Stimulated activated CD4-positive, alpha-beta T cell treated with anti-CD3 and anti-CD28 coated beads, Interleukin-12 subunit alpha, Interleukin-12 subunit beta, amount 100 ng/mL, for 48 hours (primary cell): ENCODE measurements at places on chromosomes 3 and 15.

GRCh38 chr3:7877312-7877711 is 624.3 kb upstream of the LMCD1 start:
- no peak for DNase-seq

DNA sequence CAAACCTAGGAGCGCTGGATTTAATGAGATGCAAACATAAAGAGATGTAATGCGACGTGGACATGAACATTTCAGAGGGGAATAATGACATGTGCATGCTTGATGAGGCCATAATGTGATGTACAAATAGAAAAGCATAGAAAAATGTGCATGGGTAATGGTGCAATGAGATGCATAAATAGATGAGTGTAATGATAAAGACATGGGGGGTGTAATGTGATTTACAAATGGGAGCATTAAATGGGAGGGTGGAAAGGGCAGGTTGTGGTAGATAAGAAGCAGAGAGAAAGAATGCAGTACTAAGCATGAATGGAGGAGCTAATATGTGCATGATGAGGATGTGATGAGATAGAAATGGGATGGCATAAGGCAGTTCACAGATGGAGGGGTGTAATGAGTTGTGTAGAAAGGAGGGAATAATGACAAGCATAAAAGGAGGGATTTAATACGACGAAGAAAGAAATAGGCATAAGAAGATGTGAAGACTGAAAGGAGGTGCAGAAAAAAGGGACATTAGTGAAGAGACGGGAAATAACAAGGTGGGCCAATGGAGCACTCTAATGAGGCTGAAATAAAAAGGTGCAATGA is 137.5 kb upstream of the CCNL1 start:
- no peak for DNase-seq

DNA sequence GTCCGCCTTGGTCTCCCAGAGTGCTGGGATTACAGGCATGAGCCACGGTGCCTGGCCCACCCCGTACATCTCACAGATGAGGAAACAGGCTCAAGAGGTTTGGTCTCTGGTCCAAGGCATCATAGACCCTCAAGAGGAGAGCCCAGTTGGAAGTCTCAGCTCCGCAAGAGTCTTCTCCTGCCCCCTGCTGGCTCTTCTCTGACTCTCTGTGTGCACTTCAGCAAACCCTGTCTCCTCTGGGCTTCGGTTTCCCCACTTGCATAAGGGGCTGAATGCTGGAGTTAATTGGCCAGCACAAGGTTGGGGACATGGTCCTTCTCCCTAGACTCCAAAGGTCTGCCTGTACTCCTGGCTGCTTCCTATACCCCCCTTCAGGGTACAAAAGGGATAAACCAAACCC is 3.9 kb downstream of the MST1R start:
- DNase-seq: no peak

- DNase-seq: no peak
These were observed 20.6 kb upstream of the SPTBN5 start for GRCh38 chr15:41914411-41914810.

- no peak for DNase-seq
These were observed 251.5 kb downstream of the PLCL2 start for GRCh38 chr3:17136136-17136721.

DNA sequence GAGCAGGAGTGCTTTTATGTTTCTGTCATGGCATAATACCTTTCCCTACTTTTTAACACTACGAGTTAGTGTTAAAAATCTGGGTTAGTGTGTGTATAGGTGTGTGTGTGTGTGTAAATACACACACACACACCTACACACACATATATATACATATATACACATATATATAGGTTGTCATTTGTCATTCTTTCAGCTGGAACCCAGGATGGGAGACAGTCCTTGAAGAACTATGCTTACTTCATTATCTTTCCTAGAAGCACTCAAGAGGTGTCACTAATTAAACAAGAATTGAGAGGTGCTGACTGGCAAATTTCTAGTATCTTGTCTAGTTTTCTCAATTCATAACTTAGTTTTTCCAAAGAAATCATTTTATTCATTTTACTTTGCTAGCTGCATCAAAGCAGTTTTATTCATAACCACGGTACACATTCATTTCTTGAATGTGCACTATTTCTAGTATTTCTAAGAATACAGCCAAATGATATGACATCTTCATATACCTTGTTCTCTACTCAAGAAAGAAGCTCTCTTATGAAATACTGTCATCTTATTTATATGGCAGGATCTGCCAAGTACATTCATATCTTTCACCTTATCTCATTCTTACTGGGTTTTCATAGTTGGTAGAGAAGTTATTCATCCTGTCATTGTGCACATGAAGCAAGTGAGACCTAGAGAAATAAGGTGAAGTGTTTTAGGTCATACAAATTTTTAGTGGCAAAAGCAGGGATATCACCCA is 46.6 kb downstream of the ISL2 start:
- DNase-seq: no peak

DNA sequence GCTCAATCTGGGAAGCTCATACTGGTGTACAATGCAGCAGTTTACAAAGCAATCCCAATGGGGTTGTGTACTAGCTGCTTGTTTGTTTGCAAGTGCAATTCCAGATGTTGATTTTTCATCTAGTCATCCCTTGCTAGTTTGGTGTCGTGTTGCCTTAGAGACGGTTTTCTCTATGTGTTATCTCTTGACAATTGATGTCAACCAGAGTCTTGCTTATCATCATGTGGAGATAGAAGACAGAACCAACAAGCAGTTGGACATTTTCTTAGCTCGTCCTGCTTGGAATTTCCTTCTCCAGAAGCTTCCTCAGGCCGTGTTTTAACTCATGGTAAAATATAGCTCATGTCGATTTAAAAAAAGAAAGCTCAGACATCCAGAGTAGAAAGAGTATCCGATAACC is 262.0 kb upstream of the KCNH8 start:
- DNase-seq: no peak

DNA sequence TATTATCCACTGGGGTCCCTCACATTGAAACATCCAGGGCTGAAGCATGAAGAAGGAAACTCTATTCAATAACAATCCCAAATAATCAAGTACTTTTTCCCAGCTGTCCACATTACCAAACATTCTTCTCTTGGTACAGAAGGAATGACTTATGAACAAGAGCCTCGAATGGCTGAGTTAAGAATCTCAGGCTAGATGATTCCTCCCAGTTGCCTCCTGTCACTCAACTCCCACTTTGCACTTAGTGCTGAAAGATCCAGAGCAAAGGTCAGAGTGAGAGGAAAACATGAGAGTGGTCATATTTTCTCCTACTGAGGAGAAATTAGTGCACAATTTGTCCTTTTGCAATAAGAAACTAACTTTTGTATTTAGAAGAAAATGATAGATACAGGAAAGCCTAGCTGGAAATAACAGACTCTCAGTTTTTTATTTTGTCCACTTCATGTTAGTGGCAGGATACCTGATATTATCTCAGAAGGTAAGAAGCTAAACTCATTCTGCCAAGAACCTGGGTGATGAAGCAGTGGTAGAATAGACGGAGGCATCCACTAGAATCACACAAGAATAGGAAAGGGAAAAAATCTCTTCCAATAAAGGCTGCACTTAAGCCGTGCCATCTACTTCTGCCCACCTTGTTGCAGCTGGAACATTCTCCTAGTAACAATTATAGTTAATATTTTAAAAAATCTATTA is 46.2 kb downstream of the GADL1 start:
- no peak for DNase-seq

DNA sequence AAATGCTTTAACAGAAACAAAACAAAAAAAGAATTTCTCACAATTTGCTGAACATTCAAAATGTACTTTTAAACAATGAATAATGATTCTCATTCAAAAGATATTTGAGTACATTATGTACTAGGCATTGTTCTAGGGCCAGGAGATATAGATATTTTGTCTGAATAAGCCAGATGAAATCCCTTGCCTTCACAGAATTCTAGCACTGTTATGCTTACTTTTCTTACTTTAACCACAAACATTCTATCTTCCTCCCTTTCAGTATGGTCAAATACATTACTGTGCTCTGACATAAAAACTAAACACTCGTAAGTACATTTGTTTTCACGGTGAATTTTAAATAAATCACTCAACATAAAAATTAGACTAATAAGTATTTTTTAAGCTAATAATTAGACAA is 116.7 kb downstream of the ADAM10 start:
- DNase-seq: no peak

DNA sequence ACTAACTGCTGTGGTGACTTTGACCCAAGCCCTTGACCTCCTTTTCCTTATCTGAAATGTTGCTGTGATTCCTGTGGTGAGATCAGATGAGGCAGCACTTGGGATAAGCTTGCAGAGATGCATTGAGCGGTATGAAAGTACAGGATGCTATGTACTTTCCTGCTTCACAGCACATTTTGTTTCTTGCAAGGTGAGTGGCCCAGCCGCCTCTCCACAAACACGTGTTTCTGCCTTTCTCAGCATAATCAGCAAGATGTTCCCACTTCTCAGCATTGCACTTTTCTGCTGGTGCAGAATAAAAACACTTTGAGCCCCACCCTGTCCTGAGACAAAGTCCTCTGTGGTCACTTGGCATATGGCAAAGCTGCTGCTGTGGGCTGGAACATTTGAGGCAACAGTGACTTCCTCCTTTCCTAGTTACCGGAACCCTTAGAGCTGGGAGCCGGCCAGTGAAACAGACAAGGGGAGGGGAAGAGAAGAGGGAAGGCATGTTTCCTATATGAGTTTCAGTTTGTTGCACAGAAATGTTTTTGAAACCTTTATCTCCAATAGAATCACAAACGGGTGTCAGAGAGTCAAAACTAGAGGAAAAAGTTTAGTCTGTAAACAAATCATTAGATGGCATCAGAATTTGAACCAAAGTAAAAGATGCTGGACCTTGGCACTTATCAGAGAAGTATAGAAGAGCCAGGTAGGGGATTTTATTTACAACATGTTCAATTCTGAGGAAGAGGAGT is 5.0 kb downstream of the NUDT16 start:
- DNase-seq: no peak

- DNase-seq: no peak
These were observed 18.7 kb downstream of the ISG20 start for GRCh38 chr15:88657326-88658069.

- no peak for DNase-seq
These were observed 65.9 kb upstream of the KLF13 start for GRCh38 chr15:31260646-31261265.

DNA sequence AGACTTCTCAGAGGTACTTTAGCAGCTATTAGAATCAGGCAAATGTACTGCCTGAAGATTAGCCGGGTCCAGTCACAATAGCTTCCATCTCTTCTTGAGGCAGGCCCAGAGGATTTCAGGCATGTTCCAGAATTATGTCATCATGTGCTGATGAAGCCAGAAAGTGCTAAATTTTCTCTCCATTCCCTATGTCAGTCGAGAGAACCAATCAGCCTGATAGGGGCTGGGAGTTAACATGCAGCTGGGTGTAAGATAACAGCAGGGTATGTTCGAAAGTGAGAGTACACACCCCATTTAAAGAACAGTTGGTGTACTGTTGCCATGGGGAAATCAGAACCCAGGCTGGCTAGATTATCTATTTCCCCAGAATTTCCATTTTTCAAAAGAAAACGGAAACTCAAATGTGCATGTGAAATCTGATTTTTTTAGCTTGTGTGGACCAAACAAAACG is 48.7 kb downstream of the MYH15 start:
- DNase-seq: no peak

- DNase-seq: no peak
These were observed 107.0 kb upstream of the RORA start for GRCh38 chr15:61336026-61336638.

- no peak for DNase-seq
These were observed 53.4 kb upstream of the XRN1 start for GRCh38 chr3:142501004-142501926.

DNA sequence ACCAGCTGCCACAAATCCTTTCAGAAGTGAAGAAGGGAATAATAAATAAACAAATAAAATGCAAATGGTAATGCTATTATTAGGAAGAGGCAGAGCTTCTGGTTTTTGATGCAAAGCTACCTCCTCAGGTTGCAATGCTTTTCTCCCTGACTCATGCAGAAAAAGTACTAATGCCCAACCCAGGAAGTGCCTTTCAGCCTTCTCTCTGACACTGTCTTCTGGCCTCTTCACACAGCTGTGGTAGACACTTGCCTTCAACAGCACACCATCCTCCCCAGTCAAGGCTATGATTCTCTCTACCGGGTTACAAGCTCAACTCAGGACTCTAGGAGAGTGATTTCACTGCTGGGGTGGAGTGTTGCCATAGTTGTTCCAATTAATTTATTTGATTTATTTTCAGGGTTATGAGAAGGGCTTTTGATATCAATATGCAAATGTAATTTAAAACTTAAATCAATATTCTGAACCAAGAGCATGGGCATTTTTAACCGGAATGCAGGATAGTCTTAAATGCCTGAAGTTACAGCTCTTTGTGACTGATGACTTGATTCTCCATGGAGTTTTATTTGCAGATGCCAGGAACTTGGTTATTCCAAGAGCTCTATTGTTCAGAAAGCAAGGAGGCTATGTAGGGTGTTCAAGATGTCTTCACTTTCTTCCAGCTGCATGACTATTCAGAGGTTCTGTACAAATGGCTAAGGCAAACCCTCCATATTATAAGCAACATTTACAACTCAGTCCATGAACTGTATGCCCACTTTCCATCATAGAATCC is 27.1 kb upstream of the GALNT15 start:
- DNase-seq: no peak

GRCh38 chr15:56759450-56759845 is 26.1 kb upstream of the ZNF280D start:
- no peak for DNase-seq

DNA sequence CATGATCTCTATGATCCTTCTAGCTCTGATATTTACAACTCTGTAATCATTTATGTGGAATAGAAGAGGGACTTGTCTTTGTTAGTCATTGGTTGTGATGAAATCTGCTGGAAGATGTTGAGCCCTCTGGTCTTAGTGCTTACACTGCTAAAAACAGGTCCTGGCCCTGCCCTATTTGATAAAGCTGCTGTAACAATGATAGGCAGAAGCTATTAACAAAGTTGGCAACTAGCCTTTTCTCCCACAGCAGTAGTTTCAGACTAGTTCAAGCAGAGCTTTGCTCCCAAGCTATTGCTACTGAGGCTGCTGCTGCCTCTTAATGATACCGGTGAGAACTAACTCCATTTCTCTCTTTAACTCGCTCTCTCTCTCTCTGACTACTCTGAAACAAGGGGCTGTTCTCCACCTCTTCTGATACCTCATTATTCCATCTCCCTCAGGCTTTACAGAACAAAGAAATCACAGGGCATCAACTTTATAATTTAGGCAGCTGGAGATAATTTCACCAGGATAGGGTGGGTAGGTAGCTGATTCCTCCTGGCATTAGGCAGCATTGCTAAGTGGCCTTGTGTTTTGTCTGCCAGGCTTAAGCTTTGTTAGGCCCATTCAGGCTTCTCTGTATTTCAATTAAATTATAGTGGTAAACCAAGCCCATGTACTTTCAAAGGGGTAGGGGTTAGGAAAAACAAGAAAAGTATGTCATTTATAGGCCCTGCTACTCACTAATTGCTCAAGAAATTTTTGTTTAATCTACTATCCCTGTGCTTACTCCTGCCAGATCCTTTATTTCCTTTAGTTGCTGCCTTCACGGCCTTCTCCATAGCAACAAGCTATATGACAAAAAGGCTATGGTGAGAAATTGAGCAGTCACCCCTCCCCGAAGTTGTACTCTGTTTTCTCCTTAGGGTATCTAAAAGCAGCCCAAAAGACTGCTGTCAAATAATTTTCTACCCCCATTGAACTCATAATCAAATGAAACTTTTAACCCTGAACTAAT is 139.6 kb downstream of the RBPMS2 start:
- DNase-seq: no peak
